Panc1 (cell line): ENCODE measurements at places on chromosomes 2 and 18.

GRCh38 chr18:49880661-49881060 lies 67.3 kb upstream of the ACAA2 start:
- DNase-seq: no peak

GRCh38 chr18:13520306-13520705 lies 206.1 kb downstream of the FAM210A start:
- DNase-seq: no peak

DNA sequence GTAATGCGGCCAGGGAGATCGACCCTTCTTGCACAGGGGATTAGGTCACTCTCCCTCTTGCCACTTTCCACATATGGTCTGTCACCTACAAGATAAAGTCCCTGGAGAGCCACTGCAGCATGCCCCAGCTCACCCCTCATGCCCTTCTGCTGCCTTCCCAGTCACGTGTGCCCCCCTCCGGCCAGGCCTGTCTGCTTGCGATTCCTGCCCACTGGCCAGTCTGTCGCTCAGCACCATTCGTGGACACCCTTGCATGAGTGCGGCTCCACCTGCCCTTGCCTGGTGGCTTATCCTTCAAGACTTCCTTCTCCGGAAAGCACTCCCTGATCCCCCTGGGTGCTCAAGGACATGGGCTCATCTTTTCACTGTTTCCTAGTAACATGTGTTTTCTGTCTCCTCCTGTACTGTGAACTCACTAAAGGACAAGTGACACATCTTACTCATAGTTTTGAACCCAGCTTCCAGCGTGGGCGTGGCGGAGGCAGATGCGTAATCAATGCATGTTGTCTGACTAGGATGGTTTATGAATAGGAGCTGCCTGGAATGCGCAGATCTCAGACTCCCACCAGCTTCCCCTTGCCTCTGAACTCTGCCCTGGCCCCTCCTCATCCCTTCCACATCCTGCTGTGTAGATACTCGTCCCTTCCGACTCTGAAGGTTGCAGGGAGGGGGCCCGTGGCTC lies 7.8 kb upstream of the NT5DC4 start:
- DNase-seq: no peak

- DNase-seq: no peak
Measured at GRCh38 chr2:72815655-72816278, 10.1 kb downstream of the EXOC6B start.

DNA sequence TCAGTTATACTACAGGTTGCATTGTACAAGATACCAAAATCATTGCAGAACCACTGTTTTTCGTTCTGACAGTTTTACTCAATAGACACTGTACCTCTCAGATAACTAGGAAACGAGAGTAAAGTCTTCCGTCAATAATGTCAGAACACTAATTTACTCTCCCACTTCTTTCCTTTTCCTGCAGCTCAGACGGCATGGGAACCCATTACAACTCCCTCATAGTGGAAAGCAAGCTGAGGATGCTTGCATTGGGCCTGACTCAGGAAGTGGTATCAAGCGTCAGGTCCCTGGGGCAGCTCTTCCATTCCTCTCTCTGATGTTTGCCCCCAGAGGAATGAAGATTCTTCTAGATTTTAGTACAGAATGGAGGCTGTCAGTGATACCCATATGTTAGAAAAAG lies 23.9 kb upstream of the FHL2 start:
- no peak for DNase-seq
